Activated T-helper 1 cell treated with anti-CD3 and anti-CD28 coated beads, Interleukin-2, amount 50 U/mL, for 16 hours (primary cell): ENCODE measurements at places on chromosomes 7 and 10.
A peak's percentile ranks its signal among the peaks of the same experiment; 100 is the strongest.

- DNase-seq = peak; percentile 30
Measured at GRCh38 chr7:13850185-13850752, 139.2 kb downstream of the ETV1 start.

DNA sequence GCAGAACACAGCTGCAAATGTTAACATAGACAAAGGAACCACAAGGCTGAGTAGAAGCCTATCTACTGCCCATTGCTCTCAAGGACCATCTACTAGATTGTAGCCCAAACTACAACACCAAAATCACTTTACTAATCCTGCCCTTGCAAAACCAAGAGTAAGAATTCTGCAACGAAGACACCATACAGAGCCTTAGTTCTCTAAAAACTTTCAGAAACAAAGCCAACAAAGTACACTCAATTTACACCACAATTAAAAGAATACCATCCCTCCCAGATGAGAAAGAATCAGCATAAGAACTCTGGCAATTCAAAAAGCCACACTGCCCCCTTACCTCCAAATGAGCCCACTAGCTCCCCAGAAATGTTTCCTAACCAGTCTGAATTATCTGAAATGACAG, 294.3 kb downstream of the CTNNA3 start:
- no peak for DNase-seq

DNA sequence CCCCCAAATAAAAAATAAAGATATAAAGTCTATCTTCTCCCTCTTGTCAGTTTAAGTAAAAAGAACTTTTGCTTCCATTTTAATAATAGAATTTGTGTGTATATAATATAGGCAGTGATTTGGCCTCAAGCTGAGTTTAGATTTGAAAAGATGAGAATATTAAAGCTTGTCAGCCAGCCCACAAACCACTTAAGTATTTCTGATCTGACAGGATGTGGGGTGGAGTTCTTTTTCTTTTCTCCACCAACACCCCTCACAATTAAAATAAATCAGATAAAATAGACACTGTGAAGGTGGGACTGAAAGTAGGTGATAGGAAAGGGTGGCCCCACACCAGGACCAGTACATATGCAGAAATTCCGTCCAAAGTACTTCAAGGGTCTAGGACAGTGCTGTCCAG, 714.1 kb downstream of the AUTS2 start:
- DNase-seq = no peak

DNA sequence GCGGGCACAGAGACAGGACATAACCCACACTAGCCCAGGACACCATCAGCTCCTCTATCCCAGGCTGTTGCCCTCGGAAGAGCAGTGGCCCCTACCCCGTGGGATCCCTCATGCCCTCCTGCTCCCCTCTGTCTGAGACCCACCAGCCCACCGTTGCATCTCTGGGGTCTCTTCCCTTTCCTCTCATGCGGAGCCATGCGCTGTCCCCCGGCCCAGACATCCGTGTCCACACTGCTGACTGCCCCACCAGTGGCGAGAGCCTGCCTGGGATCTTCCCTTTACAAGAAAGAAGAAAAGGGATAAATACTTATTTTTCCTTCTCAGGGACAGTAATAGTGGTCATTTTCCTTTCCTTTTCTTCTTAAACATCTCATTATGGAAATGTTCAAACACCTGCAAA, 115.4 kb downstream of the WDR37 start:
- DNase-seq = no peak

DNA sequence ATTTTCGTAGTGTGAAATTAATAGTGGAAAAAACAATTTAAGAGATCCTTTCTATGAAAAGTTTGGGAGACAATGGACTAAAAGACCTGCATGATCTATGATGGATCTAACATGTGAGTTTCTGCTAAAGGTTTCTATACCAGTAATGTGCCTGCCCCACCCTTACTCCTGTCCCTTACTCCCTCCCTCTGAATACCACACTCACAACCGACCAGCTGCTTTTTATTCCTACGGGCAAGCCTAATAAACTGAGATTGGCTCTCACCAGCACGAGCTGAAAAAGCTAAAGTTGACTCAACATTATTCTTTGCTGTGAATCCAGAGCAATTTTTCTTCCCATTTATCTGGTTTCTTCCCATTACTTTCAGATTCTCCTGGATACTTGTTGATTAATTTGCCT, 17.8 kb upstream of the REEP3 start:
- DNase-seq = no peak

- no peak for DNase-seq
Measured at GRCh38 chr7:922334-923107, 32.0 kb downstream of the ADAP1 start.

DNA sequence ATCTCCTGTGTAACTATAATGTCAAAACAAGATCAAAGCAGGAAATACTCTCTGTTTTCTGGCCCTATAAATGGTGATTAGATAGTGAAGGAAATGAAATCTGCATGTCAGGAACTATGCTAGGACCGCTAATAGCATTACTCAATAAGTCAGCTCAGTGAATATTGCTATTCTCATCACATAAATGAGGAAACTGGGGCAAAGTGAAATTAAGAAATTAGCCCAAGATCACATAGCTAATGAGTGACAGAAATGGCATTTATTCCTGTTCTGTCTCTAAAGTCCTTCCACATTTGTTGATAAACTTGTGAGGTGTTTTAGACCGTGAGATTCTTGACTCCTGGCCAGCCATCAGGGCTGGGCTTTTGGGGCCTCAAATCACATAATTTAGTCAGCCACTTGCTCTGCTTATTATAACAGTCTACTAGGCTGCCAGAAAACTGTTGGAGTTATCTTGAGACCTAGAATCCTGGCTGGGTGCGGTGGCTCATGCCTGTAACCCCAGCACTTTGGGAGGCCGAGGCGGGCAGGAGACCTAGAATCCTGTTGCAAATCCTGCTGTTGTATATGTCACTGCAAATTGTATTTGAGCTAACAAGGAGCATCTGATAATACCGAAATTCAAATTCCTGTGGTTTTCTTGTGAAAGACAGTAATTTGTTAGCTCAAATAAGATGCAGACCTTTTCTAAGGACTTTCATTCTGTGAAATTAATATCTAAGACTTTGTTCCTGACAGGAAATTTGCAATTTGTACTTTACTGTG, 66.5 kb upstream of the SHTN1 start:
- DNase-seq = no peak

DNA sequence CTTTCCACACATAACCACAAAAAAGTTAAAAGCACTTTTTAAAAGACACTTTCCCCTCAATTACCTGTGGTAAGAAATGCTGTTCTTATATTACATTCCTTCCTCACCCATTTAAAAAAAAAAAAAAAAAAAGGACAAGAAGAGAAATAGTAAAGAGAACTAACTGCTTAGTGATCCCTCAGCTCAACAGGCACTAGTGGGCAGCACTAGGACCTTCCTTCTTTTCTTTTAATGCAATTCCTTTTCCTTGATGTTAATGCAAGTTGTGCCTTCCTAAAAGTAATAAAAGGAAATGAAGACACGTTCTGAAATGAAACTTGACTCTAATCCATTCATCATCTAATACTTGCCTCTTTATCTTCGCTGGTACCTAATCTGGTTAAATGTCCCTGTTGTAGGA, 189.7 kb downstream of the TCF7L2 start:
- no peak for DNase-seq

- no peak for DNase-seq
Measured at GRCh38 chr7:71925663-71926062, 486.5 kb downstream of the CALN1 start.

GRCh38 chr10:61529208-61529607, 76.0 kb upstream of the TMEM26 start:
- no peak for DNase-seq

DNA sequence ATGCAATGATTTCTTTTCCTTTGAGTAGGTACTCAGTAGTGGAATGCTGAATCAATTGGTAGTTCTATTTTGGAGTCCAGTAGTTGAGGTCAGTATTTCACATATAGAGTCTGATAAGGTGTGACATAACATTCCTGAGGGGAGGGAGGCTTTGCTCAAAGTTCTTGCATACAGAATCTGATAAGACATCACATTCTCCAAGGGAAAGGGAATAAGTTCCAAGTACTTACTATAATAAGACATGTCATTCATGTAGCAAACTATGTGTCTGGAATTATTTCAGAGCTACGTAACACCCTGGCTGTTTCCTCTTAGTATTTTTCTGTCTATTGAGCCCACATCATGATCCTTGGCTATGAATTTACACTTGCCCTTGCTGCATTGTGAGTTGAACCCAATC, 74.3 kb upstream of the POM121L12 start:
- no peak for DNase-seq

DNA sequence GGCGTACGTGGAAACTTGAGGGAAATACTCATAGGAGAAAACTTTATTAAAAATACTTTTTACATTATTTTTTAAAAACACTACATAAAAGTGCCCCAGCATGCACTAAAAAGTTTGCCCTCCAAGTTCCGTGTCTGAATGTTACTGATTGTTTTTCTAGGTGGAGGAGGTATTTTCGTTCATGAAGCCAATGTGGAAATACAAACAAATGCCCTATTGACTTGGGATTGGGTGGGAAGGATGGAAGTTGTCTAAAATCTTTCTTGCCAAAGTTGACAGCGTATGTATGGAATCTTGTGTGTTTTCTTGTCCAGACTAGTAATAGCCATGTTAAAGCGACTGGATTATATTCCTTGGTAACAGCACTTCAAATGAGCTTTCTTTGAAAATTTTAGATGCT, 1.2 kb downstream of the PROSER2 start:
- DNase-seq = no peak

- no peak for DNase-seq
Measured at GRCh38 chr10:3570855-3571266, 214.1 kb downstream of the KLF6 start.

- DNase-seq = no peak
Measured at GRCh38 chr10:47287805-47288204, 12.2 kb upstream of the GDF10 start.

DNA sequence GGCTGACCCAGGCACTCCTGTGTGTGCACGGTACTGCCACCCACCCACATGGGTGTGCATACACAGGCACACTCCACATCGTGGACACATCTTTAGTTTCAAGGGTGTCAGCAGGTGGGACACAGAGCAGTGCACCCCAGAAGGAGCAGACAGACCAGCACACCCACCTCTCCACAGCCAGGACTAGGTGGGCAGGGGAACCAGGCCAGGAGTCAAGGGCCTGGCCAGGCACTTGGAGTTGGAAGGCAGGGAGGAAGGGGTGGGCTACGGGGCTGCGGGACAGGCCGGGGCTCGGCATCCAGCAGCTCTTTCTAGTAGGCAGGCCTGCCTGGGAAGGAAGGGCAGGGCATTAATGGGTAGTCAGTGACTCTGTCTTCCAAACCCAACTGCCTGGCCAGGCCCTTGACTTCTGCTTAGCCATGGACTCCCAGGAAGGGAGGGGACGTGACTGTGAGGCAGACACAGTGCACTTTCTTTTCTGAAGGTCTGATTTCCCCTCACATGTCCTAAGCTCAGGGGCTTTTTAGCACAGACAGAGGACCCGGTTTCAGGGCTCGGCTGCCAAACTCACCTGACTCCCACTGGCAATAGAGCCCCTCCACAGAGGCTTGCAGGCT, 14.6 kb downstream of the RASGEF1A start:
- peak; percentile 0 for DNase-seq

- DNase-seq = no peak
Measured at GRCh38 chr7:137682596-137682995, 164.2 kb downstream of the DGKI start.

GRCh38 chr7:47378728-47379395, 203.0 kb downstream of the TNS3 start:
- no peak for DNase-seq

- no peak for DNase-seq
Measured at GRCh38 chr7:4951903-4952636, 6.9 kb downstream of the MMD2 start.

DNA sequence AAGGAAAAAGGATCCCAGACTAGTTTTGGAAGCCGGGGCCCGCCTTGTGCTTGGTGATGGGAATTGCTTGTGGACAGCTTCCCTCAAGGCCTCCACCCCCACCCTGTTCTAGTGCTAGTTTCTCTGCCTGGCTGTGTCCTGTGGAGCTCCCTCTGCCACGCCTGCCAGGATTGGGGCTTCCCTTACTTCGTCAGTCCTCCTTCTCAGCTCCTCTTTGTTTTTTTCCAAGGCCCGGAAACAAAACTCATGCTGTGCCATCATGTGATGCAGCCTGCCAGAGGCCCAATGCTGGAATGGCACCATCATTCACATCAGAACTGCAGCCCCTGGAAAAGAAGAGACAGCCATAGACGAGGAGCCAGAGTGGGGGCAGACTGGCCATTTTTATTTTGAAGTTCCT, 11.2 kb downstream of the YKT6 start:
- no peak for DNase-seq

GRCh38 chr7:70215491-70215890, 617.2 kb downstream of the AUTS2 start:
- DNase-seq = no peak

DNA sequence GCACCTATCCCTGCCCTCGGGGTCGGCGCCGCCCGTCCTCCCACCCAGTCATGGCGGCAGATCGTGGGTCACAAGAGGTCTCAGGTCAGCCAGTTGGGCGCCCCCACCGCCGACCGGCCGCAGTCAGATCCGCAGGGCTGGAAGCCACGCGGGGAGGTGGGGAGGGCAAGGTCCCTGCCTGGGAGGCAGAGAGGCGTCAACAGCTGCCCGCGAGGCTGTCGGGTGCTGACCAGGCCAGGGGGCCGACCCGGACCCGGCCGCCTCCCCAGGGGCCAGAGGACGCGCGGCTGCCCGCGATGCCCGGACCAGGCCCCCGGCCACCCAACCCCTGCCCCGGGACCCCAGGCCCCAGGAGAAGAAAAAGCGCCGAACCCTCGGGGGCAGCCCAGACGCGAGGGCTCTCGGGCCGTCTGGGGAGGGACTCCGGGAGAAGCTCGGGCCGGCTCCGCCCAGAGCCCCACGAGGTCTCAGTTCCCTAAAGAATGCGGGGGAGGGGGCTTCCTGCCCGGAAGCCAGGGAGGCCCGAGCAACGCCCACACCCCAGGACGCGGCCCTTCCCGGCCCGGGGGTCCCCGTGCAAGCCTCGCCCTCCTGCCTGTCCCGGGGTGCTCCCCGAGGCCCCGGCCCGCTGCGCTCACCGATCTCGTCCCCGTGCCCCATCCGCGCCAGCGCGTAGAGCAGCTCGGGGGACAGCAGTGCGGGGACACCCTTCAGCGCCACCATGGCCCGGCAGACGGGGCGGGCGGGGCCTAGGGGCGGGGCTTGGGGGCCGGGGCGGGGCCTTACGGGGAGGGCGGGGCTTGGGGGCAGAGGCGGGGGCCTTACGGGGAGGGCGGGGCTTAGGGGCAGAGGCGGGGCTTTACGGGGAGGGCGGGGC, at the start of gene FUOM:
FUOM (minus strand) TSS at position 735 of the 877 bp plus-strand sequence; CDS start at position 723, 12 bp downstream.
- peak; percentile 39 for DNase-seq

- DNase-seq = no peak
Measured at GRCh38 chr10:113520690-113521474, 32.0 kb upstream of the HABP2 start.

DNA sequence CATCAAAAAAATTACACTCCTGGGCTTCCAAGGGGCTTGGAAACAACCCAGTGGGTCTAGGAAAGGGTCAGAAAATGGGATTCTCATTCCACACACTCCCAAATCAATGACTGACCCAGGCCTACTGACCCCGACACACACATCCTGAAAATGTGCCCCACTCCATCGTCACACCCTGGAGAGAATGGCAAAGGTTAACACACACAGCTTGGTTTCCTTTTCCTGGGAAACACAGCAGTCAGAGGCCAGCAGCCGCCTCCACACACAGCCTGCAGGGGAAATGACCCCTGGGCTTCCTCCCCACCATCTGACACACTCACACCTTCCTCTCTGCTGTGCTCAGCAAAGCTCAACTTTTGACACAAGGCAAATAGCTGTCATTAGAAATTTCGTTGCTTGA, 42.9 kb downstream of the SH3PXD2A start:
- DNase-seq = no peak

- no peak for DNase-seq
Measured at GRCh38 chr10:59311025-59311424, 51.3 kb downstream of the FAM13C start.
